A549 treated with GW870086 at 1 μM for 4 hours (cell line): ENCODE measurements at places on chromosomes 4 and X. TPM values are rescaled to one million over a fixed set of nuclear protein-coding genes. Genes with fewer than 3 reads are reported as not detected.

TKTL2 gene
- total RNA-seq = not detected in 5 replicates

SULT1B1 gene
- 0.02 TPM in 2 of 5 replicates, not detected in the others for total RNA-seq

SEC24B gene
- 15.1 to 21.9 TPM (median 19.7 TPM) in 5 replicates for total RNA-seq

TLR2 gene
- 0.20 to 0.47 TPM (median 0.39 TPM) in 5 replicates for total RNA-seq

SPANXA2 gene
- total RNA-seq = 0.28 to 0.40 TPM in 2 of 5 replicates, not detected in the others

MAP9 gene
- total RNA-seq = 5.0 to 5.9 TPM (median 5.4 TPM) in 5 replicates

SSX4B gene
- total RNA-seq = not detected in 5 replicates

BLTP1 gene
- 5.0 to 9.1 TPM (median 8.7 TPM) in 5 replicates for total RNA-seq

FRG1 gene
- 37.8 to 43.5 TPM (median 38.1 TPM) in 5 replicates for total RNA-seq

KLB gene
- total RNA-seq = 0.08 to 0.15 TPM (median 0.11 TPM) in 5 replicates

ERAS gene
- 0.20 TPM in 1 of 5 replicates, not detected in the others for total RNA-seq

SLITRK4 gene
- total RNA-seq = not detected in 5 replicates

AWAT2 gene
- not detected in 5 replicates for total RNA-seq

DCAF12L1 gene
- not detected in 5 replicates for total RNA-seq

PRDM8 gene
- 0.17 to 0.27 TPM (median 0.21 TPM) in 5 replicates for total RNA-seq

STS gene
- total RNA-seq = 1.5 to 2.1 TPM (median 2.0 TPM) in 5 replicates

CRLF2 gene
- 0.74 to 1.1 TPM (median 0.97 TPM) in 5 replicates for total RNA-seq

CXCL8 gene
- 6.7 to 11.2 TPM (median 8.1 TPM) in 5 replicates for total RNA-seq

SSX4 gene
- not detected in 5 replicates for total RNA-seq

CXCL11 gene
- total RNA-seq = 0.13 to 0.19 TPM (median 0.15 TPM) in 3 of 5 replicates, not detected in the others

ARHGAP36 gene
- total RNA-seq = not detected in 5 replicates

TGIF2LX gene
- total RNA-seq = not detected in 5 replicates

RNF212 gene
- 1.8 to 3.5 TPM (median 2.7 TPM) in 5 replicates for total RNA-seq

MGAT4D gene
- not detected in 5 replicates for total RNA-seq

ZCCHC18 gene
- total RNA-seq = 0.08 to 0.17 TPM (median 0.09 TPM) in 3 of 5 replicates, not detected in the others
